ENCODE measurements at places on chromosomes 16 and 17.

DNA sequence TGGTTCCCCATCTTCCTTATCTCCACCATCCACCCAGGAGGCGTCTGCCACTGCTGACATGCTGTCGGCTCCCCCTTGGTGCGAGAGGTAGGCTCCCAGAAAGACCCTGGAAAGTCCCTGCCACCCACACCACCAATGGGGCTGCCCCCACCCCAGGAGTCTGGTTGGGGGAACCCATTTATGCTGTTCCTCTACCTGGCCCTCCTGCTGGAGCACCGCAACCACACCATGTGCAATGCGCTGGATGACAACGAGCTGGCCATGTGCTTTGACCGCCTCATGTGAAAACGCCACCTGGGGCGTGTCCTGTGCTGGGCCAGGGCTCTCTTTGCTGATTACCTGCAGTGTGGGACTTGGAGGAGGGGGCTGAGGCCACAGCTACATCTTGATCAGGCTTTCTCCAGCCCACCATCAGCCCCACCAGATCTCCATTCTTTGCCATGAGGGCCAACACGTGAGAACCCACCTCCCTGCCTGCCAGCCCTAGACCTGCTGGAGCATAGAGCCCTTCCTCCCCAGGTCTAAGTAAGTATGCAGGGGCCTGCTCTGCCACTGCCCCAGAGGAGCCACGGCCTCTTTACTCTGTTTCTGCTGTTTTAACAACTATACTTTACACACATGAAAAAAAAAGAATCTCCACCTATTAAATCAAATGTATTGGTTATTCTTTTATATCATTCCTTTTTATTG, 7.9 kb upstream of the ALDH3A1 start:
- no peak for DNase-seq

GRCh38 chr17:2157081-2157480, 102.2 kb downstream of the HIC1 start:
- no peak for DNase-seq

- no peak for DNase-seq
These were observed 14.5 kb upstream of the CDH13 start for GRCh38 chr16:82612263-82612662.

DNA sequence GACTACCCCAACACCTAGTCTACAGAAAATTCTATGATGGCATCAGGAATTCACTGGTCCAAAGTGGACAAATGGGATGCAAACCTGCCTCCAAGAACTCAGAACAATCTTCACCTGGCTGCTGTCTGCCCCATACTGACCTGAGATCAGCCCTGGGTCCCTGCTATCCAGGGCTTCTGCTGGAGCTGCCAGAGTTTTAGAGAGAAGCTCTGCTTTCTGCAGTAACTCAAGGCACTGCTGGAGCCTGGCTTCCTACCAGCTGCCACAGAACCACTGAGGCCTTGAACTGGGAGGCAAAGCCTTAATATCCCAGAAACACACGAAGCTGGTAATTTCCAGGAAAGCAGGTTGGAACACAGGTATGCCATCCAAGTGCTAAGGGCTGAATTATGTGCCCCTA, 7.5 kb downstream of the TMEM170A start:
- DNase-seq, result no peak
